Left renal pelvis (tissue), 4 donors: ENCODE measurements at places on chromosomes 1 and 21. TPM values are rescaled to one million over a fixed set of nuclear protein-coding genes. Genes with fewer than 3 reads are reported as not detected.
A peak's percentile ranks its signal among the peaks of the same experiment; 100 is the strongest.

TLCD4 gene
- polyA plus RNA-seq, result 9.1 TPM

CYB5RL gene
- 6.9 TPM for polyA plus RNA-seq

GPR153 gene
- 7.9 TPM for polyA plus RNA-seq

ATP6V1G3 gene
- polyA plus RNA-seq, result 4.9 TPM

GPR157 gene
- polyA plus RNA-seq, result 2.0 TPM

THEM5 gene
- polyA plus RNA-seq, result 0.79 TPM

CLCA4 gene
- not detected for polyA plus RNA-seq

AMY1C gene
- not detected for polyA plus RNA-seq

SPSB1 gene
- polyA plus RNA-seq, result 19.9 TPM

DNA sequence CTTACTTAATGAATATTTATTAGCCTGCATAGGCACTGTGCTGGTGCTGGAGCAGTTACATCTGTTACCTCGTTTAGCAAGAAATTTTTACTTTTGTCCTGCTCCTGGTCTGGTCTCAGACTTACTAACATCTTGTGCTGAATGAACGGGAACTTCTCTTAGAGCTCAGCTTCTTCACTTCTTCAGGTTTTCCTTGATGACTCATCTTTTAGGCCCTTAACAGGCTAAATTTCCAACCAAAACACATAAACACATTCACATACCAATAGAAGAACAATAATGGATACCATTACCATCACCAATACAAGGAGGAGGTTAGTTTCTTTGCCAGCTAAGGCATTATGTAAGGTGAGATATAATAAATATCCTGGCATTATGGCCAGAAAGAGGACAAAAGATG lies 68.9 kb downstream of the IFI44 start:
- DNase-seq, result no peak

DNA sequence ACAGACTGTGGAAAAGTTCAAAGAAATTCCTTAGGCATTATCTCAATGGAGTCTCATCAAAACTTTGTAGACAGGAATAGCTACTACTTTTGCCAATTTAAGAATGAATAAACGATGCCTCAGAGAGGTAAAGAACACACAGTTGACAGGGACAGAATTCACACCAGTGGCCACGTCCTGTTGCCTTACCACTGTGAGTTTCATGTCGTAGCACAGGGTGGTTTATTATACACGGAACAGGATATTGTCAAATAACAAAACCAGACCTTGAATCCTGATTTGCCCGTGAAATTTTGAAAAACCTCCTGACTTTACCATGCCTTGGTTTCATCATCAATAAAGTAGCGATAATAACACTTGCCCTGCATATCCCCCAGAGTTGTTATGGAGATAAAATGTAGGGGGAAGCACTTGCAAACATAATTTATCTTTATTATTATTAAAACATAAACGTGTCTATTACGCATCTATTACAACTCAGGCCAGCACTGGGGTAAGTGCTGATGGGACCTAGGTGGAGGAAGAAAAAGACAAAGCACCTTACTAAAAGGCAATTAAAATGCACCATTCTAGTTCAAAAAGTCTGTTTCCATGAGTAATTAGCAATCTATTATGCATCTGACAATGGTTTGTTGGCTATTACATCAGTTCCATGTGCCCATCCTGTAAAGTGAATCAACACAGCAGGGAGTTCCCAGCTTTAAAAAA lies 408.1 kb upstream of the RUNX1 start:
- no peak for DNase-seq

DNA sequence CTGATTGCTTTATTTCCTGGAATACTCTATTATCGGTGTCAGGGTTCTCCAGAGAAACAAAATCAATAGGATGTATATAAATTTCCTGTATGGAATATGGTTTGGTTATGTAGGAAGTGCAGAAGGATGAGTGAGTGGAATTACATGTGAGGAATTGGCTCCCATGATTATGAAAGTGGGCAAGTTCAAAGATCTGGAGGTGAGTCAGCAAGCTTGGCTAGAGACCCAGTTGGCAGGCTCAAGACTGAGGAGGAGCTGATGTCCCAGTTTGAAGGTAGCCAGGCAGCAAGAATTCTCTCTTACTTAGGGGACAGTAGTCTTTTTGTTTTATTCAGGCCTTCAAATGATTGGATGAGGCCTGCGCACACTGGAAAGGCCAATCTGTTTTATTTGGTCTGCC lies 57.5 kb downstream of the MAP3K7CL start:
- DNase-seq, result no peak

DNA sequence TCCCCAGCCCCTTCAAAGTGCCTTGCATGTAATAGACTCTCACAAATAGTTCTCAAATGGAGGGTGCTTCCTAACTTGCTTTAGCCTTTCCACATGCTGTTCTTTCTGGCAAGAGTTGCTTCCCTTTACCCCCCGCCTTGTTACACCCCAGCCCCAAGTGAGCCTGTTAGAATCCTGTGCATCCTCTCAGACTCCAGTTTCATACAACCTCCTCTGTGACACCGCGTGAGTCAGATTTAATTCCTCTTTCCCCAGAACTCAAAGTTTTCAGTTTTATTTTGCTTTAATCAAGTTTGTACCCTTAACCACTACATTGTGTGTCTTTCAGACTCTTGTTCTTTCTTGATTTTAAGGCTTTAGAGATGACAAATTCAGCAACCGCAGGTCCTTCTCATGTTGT lies 234.5 kb upstream of the HOOK1 start:
- DNase-seq, result no peak

DNA sequence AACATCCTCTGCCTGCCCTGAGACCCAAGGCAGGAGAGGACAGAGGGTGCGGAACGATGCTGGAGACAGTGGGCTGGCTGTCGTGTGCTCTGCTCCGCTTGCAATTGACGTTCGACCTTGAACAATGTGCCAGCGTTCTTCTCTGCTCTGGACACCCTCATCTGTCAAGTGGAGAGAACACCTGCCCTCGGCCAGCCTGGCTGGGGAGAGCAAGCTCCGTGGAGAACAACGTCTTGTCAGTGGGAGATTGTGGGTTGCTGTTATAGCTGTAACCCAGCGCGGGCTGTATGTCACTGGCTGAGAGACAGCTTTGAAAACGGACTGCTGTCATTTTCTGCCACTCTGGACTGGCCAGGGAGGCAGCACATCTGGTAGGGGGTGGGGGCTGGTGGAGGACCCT lies 14.7 kb downstream of the KIAA1614 start:
- DNase-seq, result no peak

DNA sequence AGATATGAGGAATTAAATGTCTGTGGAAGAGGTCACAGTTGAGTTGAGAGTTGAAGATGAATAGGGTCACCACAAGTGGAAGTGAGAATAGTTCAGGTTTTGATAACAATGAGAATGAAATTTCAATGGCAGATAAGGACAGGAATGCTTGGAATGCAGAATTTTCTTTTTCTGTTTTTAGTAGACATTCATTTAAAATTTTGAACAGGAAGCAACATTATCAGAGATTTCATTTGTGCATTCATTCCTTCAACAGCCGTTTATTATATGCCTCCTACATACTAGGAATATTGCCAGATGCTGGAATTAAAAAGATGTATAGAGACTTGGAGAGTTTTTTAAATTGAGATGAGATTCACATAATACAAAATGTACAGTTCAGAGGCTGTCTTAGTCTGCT lies 126.8 kb downstream of the ITSN1 start:
- DNase-seq, result no peak

DNA sequence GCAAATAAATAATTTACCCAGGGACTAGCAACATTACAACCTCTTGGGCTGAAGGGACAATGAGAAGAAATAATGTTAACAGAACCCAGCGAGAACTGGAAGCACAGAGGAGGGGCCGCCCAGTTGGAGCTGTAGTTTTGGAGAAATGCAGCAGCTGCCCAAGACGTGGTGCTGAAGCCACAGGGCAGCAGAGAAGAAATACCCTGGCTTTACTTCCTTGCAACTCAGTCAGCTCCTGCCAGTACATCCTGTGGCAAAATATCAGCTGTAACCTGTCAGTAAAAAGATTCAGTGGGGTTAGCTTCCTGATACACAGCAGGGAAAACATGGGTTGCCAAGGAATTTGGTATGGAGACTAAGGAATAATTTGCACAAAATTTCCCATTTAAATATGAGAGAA lies 283.6 kb upstream of the USP25 start:
- DNase-seq, result no peak

DNA sequence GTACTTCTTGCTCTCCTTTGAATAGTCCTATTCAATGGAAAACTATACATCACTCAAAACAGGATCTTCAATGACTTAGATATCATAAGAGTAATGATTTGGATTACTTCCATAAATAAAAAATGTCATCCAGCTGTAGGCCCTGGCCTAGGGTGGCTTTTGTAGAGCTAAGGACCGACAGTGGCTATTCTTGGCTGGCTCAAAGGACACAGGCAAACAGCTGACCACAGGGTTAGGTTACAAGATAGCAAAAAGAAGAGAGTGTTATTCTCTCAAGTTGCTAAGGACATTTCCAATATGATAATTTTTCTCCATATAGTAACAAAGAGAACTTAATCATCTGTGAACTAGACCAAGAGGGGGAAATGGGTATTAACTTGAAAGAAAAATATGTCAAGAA lies 495.1 kb downstream of the PLPP3 start:
- DNase-seq, result no peak

DNA sequence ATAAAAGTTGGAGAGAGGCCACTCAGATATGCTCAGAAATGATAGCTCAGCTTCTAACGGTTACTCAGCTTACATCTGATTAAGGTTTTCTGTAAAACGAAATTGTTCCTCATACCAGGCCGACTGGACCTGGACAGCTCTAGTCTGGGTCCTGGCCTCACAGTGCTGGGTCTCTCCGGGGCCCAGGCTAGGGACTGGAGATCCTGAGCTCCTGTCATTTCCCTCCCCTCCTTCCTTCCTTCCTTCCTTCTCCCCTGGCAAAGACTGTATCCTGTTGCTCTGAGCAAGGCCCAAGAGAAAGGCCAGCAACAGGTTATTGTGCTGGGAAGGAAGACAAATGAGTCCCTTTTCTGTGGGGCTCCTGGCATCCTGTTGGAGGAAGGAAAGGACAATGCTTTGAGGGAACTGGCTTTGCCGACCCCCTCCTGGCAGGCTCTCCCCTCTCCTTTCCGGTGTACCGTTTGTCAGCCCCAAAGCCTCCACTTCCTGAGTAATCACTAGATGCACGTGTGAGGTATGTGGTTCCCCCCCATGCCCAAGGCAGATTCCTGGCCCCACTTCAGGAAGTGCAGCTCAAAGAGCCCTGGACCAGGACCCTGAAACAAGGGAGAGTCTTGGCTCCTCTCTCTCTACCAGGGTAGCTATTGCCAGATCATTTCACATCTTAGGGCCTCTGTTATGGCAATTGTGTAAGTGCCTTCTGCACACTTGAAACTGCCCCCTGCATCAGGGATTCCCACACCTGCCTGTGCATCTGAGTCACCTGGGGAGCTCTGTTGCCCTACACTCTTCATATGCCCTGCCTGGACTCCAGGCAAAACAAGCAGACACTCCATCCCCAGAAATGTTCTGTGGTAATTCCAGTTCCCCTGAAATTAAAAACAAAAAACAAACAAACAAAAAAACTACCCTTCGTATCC lies 212.7 kb upstream of the FGGY start:
- DNase-seq, result no peak

DNA sequence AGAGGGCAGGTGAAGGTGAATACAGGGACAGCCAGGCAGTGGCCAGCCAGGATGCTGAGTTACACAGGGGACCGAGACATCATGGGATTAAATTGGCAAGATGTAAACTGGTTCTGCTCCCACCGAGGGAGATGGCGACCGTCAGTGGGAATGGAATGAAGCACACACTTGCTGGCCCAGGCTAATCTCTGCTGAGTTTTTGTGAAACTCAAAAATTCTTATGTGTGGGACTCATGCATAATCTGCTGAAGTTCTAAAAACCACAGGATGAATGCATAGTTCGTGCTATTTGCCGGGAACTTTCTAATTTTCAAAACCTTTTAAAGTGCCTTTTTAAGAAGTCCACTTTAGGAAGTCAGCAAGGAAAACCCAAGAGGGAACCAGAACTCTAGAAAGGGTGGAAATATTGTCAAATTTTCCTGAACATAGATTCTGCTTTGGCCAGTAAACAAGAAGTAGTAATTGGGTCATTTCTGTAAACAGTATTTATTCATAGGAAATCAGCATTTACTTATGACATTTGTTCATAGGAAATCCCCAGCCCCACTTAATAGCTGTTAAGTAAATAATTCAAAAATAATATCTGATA lies 85.4 kb upstream of the ROR1 start:
- DNase-seq, result no peak

DNA sequence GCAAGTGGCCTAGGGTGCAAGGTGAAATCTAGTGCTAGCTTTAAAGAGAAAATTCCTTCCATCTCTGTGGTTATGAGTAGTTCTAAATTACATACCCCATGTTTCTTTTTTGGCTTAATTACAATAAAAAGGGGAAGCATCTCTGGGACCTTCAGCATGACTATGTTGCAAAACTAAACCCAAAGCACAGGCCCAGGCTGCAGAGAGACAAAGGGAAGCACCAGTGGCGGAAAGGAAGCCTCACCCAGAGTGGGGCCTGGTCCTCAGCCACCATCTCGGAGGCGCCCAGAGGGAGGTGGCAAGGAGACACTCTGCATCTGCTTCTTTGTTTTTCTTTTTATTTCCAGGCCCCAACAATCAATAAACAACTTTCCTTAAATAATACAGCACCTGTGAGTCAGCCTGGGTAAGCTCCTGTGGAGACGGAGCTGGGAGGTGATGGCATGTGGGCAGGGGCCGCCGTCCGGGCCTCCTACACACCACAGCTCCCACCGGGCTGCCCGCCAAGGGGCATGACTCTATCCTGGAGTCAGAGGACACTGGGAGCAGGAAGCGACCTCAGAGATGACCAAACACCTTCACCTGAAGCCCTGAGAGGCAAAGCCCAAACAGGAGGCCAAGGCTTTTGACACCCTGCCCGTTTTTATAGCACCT lies 21.7 kb downstream of the ITPKB start:
- DNase-seq, result no peak

DNA sequence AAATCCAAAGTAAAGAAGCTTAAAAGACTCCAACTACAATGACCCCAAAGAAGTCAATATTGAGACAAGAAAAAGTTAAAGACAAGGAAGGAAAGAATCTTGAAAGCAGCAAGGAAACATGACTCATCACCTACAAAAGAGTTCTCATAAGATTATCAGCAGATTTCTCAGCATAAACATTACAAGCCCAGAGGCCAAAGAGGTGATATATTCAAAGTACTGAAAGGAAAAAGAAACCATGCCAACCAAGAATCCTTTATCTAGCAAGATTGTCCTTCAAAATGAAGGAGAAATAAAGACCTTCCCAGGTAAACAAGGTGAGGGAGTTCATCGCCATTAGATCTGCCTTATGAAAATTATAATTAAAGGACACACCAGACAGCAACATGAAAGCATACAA lies 49.8 kb downstream of the CSMD2 start:
- no peak for DNase-seq

GRCh38 chr1:8169364-8170058 lies 143.4 kb upstream of the ERRFI1 start:
- DNase-seq, result peak; percentile 80

GRCh38 chr1:90728502-90729287 lies 11.6 kb upstream of the BARHL2 start:
- no peak for DNase-seq
